Endothelial cell of umbilical vein (primary cell): ENCODE measurements at places on chromosomes 5 and 9.
A peak's percentile ranks its signal among the peaks of the same experiment; 100 is the strongest.

- no peaks in the 10 kb centered on the region for H3K27me3 ChIP-seq
- no peak overlapping the region for H3K27ac ChIP-seq
- H3K4me1 ChIP-seq = no peaks in the 10 kb centered on the region
- no peak for DNase-seq
- no peaks in the 10 kb centered on the region for H3K36me3 ChIP-seq
These were observed 333.4 kb downstream of the YTHDC2 start for GRCh38 chr5:113846941-113847340.

DNA sequence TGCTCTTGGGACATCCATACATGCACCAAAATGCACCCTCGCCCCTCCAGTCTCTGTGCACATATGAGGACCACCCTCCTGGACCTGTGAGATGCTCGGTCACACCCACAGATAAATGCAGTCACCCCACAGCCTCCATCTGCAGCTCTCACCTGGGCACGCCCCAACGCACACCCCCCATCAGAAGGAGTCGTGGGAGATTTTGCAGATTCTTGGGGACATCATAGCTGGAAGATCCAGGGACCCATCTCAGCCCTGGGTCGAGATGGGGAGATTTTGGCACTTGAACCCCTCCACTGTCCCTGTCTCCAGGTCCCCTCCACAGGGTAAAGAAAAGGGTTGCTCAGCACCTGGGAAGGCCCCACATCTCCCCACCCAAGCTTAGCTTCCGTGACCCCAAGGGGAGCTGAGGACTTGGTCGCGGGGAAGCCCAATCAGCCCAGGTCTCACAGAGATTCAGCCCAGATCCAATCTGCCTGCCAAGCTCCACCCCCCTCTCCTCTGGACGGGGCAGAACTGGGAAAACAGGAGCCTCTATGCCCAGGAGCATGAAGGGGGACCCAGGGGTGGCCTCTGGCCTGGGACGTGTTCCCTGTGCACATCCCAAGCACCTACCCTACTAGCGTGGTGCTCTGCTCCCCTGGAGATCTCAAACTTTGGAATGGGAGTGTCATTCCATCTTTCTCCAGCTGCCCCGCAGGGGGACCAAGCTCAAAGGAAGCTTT lies 89.2 kb upstream of the LMX1B start:
- H3K27ac ChIP-seq = no peak overlapping the region
- H3K27me3 ChIP-seq = peaks cover 22% of the 10 kb centered on the region

DNA sequence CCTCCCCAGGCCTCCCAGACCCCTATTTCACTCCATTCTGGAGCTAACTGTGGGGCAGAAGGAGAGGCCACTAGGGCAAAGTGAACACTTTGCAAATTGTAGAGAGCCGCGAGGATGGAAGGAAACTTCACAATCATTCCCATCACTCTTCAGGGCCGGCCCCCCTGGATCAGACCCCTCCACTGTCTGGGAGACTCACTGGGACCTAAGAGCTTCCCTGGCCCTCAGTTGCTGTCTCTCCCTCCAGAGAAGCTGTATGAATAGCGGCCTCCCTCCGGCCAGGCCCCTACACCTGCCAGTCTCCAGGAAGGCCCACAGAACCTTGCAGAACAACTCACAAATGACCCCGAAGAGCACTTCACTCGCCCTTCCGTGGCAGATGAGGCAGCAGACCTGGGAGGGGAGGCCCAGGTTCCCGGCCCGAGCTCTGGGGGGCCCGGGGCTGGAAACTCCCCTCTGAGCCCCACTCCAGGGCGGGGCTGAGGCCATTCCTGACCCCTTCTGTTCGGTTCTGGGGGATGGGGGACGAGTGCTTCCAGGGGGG lies 141.9 kb upstream of the IER5L start:
- no peak for DNase-seq
- H3K4me1 ChIP-seq = peaks cover 8% of the 10 kb centered on the region
- no peak overlapping the region for H3K4me3 ChIP-seq
- H3K36me3 ChIP-seq = no peaks in the 10 kb centered on the region
- no peaks in the 10 kb centered on the region for H3K27me3 ChIP-seq

- H3K4me3 ChIP-seq = no peak overlapping the region
- no peak overlapping the region for H3K27ac ChIP-seq
- no peaks in the 10 kb centered on the region for H3K27me3 ChIP-seq
- no peak for DNase-seq
- H3K4me1 ChIP-seq = no peaks in the 10 kb centered on the region
These were observed 26.7 kb downstream of the UNC5A start for GRCh38 chr5:176836811-176837706.

- H3K4me1 ChIP-seq = peaks cover 15% of the 10 kb centered on the region
- H3K36me3 ChIP-seq = no peaks in the 10 kb centered on the region
- peak overlapping the region; percentile 14 for H3K27ac ChIP-seq
- no peaks in the 10 kb centered on the region for H3K27me3 ChIP-seq
- peak; percentile 69 for DNase-seq
These were observed 196.8 kb downstream of the AUH start for GRCh38 chr9:91164724-91165520.
